Heart right ventricle (tissue), 16 donors: ENCODE measurements at places on chromosomes 12 and 14. TPM values are rescaled to one million over a fixed set of nuclear protein-coding genes. Genes with fewer than 3 reads are reported as not detected.

Gene CCDC88C
- total RNA-seq: 6.6 TPM

- no peak overlapping the region for H3K27ac ChIP-seq
- DNase-seq: no peak
- H3K4me1 ChIP-seq: peaks cover 11% of the 10 kb centered on the region
- H3K27me3 ChIP-seq: no peaks in the 10 kb centered on the region
- no peak overlapping the region for H3K4me3 ChIP-seq
These were observed 4.0 kb upstream of the BTBD6 start for GRCh38 chr14:105244334-105244733.

Gene CABP1
- 3.6 TPM for total RNA-seq

Gene CCDC177
- total RNA-seq: not detected
